ENCODE measurements at places on chromosomes 1 and 21.

- no peak for DNase-seq
Measured at GRCh38 chr1:113191579-113192076, 118.6 kb downstream of the LRIG2 start.

DNA sequence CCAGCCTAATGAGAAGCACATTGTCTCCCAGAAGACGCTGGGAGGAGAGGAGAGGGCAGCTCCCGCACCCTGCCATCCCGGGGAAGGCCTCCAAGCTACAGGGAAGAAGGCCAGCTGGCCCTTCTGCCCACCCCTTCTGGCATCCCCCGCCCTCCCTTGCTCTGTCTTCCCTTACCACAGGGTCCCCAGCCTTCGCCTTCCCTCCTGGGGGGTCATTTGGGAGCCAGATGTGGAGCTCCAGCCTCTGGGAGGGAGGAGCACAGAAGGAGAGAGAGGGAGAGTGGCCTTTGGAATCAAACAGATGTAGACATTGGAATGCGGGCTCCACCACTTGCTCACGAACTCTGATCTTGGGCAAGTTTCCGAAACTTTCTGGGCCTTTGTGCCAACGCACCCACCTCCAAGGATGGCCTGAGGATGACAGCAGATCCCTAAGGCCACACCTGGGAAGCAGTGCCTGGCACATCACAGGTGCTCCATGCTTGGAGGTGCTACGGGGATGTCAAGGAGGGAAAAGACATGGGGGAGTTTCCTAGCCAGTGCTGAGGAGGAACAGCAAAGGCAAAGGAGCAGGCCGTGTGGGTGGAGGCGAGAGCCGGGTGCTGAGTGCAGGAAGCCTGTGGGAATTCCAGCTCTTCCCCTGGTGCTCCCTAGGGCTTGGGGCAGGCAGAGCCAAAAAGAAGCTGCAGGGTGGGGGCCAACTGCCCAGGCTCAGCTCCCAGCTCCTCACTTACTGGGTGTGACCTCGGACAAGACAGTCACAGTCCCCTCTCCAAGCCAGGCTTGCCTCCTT lies 23.1 kb upstream of the RSPO1 start:
- DNase-seq = no peak

- DNase-seq = peak; percentile 30
Measured at GRCh38 chr1:26994020-26994786, 711 bp downstream of the TRNP1 start.

DNA sequence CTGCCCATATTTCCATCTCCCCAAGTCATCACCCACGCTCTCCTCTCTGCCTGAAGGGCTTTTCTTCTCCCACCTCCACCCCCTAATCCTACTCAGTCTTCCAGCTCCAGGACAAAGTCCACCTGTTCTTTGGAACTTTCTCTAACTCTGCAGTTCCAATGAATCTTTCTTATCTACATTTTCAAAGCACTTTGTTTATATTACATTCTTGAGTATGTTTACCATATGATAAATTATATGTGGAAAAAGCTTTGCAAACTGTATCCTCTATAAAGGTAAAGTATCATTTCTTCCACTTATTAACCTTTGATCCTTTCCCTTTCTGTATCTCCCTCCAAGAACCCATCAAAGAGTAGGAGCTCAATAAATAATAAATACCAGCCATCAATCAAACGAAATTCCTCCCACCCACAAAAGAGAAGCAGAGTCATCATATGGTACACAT lies 39.7 kb downstream of the TTC13 start:
- DNase-seq = no peak

GRCh38 chr1:213939888-213940287 lies 47.9 kb upstream of the PROX1 start:
- DNase-seq = no peak

DNA sequence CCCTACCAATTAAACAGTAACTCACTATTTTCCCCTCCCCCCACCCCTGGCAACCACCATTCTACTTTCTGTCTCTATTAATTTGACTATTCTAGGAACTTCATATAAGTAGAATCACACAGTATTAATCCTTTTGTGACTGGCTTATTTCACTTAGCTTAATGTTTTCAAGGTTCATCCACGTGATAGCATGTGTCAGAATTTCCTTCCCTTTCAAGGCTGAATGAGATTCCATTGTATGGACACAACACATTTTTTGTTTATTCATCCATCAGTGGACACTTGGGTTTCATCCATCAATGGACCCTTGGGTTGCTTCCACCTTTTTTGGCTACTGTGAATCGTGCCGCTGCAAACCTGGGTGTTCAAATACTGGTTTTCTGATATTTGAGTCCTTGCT lies 41.7 kb downstream of the EIF2D start:
- DNase-seq = no peak

DNA sequence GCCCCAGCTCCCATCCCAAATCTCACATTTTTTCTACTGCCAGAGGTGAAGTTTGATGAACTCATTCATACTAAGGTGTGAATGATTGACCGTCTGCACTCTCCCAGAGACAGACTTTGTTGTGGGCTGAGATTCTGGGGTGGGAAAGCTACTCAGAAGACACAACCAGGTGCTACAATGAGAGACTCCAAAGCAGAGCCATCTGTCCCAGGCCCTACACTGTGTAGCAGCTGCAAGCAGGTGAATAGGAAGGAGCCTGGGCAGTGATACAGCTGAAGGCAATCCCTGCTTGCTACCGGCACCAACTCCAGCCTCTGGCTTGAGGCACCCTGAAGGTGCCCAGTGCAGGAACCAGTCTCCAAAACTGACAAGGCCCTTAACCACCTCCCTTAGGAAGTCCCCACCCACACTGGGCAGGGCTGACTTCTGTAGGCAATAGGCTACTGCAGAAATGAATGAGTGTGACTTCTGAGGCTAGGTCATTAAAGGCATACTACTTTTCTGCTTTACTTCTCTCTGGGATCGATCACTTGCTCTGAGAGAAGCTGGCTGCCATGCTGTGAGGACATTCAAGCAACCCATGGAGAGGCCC lies 79.7 kb upstream of the RUNX3 start:
- DNase-seq = no peak

GRCh38 chr21:35197992-35198431 lies 148.9 kb upstream of the RUNX1 start:
- no peak for DNase-seq

DNA sequence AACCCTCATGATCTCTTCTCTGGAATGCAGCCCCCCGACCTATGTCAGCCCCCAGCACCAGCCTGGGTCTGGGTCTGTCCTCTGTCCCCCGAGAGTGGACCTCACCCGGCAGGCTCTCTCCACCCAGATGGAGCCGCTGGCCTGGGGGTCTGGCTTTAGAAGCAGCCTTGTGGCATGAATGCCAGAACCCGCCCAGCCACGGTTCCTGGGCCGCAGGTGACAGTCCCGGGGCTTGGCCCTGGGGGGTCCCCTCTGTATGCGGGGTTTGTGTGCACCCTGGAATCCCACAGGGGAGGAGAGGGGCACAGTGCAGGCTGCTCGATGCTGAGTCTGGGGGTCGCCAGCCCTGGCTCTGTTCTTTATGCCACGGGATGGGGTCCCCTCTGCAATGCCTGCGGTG lies 96.0 kb upstream of the ACTRT2 start:
- DNase-seq = no peak

GRCh38 chr1:115781851-115782250 lies 13.3 kb upstream of the CASQ2 start:
- DNase-seq = no peak

GRCh38 chr1:29437946-29438345 lies 201.6 kb downstream of the PTPRU start:
- no peak for DNase-seq

GRCh38 chr1:63817152-63817667 lies 43.4 kb downstream of the ROR1 start:
- no peak for DNase-seq

DNA sequence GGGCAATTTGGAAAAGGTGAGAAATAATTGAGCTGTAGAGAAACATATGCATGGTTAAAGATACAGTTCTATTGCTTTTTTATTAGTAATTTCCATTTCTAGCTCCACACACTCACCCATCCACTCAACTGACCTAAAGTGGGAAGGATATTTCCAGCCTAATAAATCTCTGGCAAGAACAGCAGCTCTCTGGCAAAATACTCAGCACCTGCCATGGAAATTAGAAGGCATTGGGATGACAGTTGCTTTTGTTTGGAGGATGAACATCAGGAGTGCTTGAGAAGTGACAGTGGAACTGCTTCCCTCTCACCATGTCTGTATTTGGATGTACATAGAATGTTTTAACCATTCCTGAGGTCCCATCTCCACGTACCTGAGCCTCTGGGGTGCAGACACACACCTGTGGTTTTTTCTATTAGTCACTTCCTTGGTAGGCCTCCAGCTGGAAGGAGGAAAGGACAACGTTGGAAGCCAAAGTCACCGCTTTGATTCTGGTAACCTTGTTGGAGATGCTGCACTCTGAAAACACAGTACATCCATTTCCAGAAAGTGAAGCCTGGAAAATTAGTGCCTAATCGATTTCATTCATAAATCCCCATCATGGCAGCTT lies 62.3 kb upstream of the RUNX1 start:
- DNase-seq = no peak

- no peak for DNase-seq
Measured at GRCh38 chr1:243421784-243422183, 165.9 kb downstream of the SDCCAG8 start.

DNA sequence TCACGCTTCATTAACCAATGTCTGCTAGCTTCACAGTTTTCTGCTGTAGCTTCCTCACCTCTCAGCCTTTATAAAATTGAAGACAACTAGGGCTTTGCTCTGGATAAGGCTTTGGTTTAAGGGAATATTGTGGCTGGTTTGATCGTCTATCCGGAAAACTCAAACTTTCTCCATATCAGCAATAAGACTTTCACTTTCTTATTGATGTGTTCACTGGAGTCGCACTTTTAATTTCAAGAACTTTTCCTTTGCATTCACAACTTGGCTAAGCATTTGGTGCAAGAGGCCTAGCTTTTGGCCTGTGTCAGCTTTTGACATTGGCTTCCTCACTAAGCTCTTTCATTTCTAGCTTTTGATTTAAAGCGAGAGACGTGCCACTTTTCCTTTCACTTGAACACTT lies 12.9 kb downstream of the COA6 start:
- DNase-seq = no peak

GRCh38 chr1:30732277-30732996 lies 9.1 kb upstream of the MATN1 start:
- no peak for DNase-seq

DNA sequence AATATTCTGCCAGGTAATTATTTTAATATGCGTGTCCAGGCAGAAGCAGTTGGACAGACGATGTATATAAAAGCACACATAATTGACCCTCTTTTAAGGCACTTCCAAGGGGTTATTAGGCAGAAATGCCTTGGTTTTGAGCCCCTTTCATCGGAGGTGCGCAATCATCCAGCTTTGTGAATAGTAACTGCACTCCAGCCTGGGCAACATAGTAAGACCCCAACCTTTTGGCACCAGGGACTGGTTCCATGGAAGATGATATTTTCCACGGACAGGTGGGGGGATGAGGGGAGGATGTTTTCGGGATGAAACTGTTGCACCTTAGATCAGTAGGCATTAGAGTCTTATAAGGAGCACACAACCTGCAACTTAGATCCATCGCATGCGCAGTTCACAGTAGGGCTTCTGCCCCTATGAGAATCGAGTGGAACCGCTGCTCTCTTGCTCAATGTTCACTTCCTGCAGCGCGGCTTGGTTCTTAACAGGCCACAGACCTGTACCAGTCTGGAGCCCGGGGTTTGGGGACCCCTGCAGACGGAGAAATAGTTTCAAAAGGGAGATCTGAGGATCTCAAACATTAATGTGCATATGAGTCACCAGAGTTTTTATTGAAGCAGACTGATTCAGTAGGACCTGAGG lies 1.8 kb upstream of the MCOLN2 start:
- DNase-seq = no peak

GRCh38 chr1:151406176-151406575 lies 6.8 kb downstream of the PSMB4 start:
- no peak for DNase-seq

- peak; percentile 61 for DNase-seq
Measured at GRCh38 chr1:62131093-62131725, 63.4 kb upstream of the L1TD1 start.

DNA sequence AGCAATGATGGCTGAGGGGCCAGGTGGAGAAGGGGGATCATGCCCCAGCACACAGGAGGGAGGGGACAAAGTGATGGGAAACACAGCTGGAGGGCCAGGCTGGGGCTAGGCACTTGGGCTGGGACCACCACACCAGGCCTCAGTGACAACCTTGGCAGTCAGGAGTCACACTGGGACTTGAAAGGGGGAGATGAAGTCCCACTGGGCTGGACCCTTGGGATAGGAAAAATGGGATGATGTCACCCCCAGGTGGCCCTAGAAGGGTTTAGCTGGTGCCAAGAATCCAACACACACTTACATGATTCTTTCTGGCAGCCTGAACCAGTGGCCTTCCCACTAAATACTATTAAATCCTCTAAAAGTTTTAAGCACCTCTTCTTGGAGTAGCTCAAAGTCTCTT lies 17.1 kb downstream of the ZBTB17 start:
- DNase-seq = no peak

DNA sequence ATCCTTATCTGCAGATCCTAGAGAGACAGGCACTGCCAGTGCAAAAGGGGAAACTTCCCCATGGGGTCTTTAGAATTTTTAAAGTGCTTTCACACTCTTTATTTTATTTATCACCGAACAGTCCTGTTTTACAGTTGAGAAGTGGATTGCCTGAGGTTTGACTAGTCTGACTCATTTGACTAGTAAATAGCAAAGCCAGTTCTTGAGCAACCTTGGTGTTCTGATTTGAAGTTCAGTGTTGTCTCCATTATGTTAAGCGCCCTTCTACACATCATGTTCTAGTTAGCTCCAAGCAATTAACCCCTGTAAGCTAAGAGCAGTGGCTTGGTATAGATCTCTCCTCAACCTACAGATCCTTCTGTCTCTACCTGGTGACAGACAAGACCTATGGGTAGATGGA lies 262.9 kb downstream of the CACNA1E start:
- DNase-seq = no peak

DNA sequence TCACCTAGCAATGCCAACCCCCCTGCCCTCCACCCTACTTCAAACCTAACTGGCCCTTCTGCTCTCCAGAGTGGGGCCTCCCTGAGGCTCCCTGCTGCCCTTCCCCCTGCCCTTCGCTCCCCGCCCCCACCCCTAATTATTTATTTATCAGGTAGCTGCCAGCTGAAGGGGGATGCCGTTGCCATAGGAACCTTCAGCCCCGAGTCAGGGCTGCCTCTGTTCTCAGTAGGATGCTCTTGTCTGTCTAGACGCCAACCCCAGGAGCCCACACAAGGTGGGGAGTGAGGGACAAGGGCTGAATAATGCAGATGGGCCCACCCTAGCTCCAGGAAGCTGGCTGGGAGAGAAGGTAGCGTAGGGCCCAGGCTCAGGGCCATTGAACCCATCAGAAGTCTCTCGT lies 41.1 kb downstream of the NKAIN1 start:
- no peak for DNase-seq

DNA sequence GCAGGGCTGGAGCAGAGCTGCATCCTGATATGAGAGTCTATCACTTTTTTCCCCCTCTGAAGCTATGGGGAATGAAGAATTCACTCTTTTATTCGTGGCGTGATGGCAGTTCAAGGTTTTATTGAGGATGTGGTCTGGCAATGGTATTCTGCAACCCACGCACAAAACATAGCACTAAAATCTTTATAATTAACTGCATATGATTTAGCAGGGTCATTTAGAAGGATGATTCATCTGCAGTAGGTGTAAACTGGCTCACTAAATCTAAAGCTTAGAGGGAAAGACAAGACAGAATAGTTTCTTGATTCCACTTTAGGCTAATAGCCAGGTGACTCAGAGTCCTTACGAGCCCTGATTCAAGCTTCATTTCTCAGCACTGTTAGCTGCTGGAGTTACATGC lies 25.0 kb upstream of the CHRM3 start:
- DNase-seq = no peak

- no peak for DNase-seq
Measured at GRCh38 chr1:236175642-236176336, 33.5 kb downstream of the GPR137B start.

- DNase-seq = no peak
Measured at GRCh38 chr1:197394831-197395608, 127.0 kb downstream of the CRB1 start.
